ENCODE measurements at places on chromosomes 5 and 9.

- no peak overlapping the region for H3K27ac ChIP-seq
- no peak for DNase-seq
- H3K4me1 ChIP-seq, result no peaks in the 10 kb centered on the region
Measured at GRCh38 chr5:126490167-126490940, 67.1 kb downstream of the GRAMD2B start.

DNA sequence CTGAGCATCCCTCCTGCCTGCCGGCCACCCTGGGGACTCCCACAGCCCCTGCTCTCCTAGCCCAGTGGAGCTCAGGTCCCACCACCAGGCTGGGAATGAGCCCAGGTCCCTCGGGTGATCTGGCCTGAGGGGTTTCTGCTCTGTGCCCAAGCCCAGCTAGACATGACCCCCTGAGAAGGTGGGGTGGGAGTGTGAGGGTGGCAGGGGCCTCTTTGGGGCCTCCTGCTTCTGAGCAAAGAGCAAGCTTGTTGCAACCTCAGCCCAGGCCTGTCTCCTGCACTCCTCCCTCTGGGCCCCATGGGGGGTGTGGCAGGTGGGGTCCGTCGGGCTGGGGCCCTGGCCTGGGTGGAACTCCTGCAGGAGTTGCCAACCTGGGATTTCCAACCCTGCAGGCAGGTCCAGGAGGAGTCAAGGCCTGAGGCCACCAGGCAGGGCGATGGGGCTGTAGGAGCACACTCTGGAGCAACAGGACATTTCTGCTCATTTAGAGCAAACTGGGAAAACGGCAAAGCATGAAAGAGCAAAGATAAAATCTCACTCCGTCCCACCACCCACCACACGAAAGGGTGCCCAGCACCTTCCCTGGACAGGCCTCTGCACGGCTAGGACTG is 11.4 kb upstream of the NRARP start:
- DNase-seq, result no peak
- no peaks in the 10 kb centered on the region for H3K36me3 ChIP-seq
- no peaks in the 10 kb centered on the region for H3K4me1 ChIP-seq
- H3K27me3 ChIP-seq, result no peaks in the 10 kb centered on the region
- H3K27ac ChIP-seq, result no peak overlapping the region

- no peaks in the 10 kb centered on the region for H3K27me3 ChIP-seq
- no peak overlapping the region for H3K4me3 ChIP-seq
- H3K4me1 ChIP-seq, result no peaks in the 10 kb centered on the region
- DNase-seq, result no peak
Measured at GRCh38 chr9:20240498-20240897, 381.8 kb downstream of the MLLT3 start.

DNA sequence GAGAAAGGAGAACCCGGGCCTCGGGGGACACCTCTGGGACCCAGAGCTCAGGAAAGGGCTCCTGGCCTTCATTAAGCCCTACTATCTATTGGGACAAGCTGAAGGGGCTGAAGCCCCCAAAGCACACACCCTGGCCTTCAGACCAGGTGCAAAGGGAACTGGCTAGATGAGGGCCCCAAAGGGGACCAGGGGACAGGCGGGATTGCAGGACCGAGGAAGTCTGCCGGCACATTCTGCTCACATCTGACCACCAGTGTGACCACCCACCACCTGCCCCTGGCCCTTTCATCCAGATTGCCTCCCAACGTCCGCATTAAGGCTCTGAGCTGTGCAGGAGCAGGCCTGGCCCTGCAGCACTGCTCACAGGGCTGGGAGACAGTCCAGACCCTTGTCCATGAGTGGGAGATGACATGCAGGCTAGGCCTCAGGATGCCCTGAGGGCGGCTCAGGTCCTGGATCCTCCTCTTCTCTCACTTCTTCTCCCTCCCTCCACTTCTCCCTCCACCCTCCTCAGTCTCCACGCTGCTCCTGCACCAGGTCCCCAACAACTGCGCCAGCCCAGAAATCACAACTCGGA is 19.2 kb downstream of the PSD2 start:
- no peaks in the 10 kb centered on the region for H3K36me3 ChIP-seq
- no peaks in the 10 kb centered on the region for H3K4me1 ChIP-seq
- no peak overlapping the region for H3K27ac ChIP-seq
- peak; percentile 18 for DNase-seq
- H3K4me3 ChIP-seq, result no peak overlapping the region

DNA sequence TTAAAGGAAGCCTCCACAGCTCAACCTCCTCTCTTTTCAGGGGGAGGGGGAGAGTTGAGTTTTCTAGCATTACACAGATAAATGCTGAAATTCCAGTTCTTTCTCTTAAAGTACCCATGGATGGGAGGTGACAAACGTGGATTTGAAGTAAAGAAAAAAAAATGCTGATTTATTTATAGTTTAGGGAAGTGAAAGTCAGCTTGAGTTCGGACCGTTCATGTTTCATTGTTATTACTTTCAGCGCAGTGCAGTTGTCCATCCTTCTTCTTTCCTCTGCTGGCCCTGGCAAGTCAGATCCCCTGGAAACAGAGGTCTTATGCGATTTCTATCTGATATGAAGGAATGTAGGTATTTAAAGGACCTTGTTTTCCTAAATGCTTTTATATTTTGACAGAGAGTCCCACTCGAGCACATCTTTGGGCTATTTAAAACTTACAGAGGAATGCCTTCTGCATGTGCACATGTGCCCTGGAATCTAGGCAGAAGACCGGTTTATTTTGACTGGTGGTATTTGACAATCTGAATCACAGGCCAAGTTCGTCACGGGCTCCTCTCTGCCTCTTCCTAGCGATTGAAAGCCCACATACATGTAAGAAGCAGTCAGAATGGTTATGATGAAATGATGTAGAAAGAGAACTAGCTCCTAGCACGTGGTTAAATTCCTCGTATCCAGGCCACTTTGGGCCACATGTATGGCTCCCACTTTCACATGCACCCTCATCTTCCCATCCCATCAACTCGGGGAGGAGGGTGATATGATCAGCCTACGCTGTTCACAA is 385.2 kb upstream of the KLF4 start:
- H3K4me3 ChIP-seq, result no peak overlapping the region
- H3K27me3 ChIP-seq, result no peaks in the 10 kb centered on the region
- no peak overlapping the region for H3K27ac ChIP-seq
- H3K4me1 ChIP-seq, result no peaks in the 10 kb centered on the region
- H3K36me3 ChIP-seq, result no peaks in the 10 kb centered on the region

- H3K4me1 ChIP-seq, result peaks cover 12% of the 10 kb centered on the region
- H3K27me3 ChIP-seq, result no peaks in the 10 kb centered on the region
- peak; percentile 64 for DNase-seq
- H3K36me3 ChIP-seq, result peaks cover 12% of the 10 kb centered on the region
- H3K4me3 ChIP-seq, result no peak overlapping the region
Measured at GRCh38 chr5:134125039-134126015, 10.8 kb downstream of the TCF7 start.

- H3K4me3 ChIP-seq, result no peak overlapping the region
- H3K4me1 ChIP-seq, result no peaks in the 10 kb centered on the region
- no peak for DNase-seq
- no peak overlapping the region for H3K27ac ChIP-seq
Measured at GRCh38 chr5:75837258-75837841, 120.1 kb upstream of the POC5 start.

GRCh38 chr5:33319151-33319550 is 121.6 kb upstream of the TARS1 start:
- H3K36me3 ChIP-seq, result no peaks in the 10 kb centered on the region
- H3K4me3 ChIP-seq, result no peak overlapping the region
- H3K27ac ChIP-seq, result no peak overlapping the region
- H3K4me1 ChIP-seq, result no peaks in the 10 kb centered on the region
- DNase-seq, result no peak

GRCh38 chr9:4415281-4415680 is 75.0 kb upstream of the SLC1A1 start:
- H3K27me3 ChIP-seq, result no peaks in the 10 kb centered on the region
- no peaks in the 10 kb centered on the region for H3K36me3 ChIP-seq
- DNase-seq, result no peak
- H3K27ac ChIP-seq, result no peak overlapping the region
- H3K4me1 ChIP-seq, result no peaks in the 10 kb centered on the region
- H3K4me3 ChIP-seq, result no peak overlapping the region
